ENCODE measurements at places on chromosomes 4 and X.

- peak; percentile 58 for DNase-seq
Measured at GRCh38 chr4:121462660-121463261, 81.9 kb upstream of the QRFPR start.

GRCh38 chrX:17822351-17822750, 38.7 kb downstream of the RAI2 start:
- no peak for DNase-seq

DNA sequence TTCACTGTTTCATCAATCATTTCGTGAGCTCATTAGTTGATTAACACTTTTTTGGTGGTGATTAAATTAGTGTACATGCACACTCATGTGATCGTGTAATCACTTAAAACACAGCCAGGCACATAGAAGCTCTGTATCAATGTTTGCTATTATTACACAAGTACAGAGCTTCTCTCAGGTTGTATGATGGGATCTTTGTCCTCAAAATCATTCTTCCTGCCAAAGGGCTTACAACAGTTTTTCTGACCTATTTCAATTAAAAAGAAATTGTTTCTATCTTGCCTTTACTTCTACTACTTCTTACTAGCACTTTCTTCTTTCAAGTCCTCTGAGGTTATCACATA, 145.1 kb downstream of the AMELX start:
- no peak for DNase-seq

DNA sequence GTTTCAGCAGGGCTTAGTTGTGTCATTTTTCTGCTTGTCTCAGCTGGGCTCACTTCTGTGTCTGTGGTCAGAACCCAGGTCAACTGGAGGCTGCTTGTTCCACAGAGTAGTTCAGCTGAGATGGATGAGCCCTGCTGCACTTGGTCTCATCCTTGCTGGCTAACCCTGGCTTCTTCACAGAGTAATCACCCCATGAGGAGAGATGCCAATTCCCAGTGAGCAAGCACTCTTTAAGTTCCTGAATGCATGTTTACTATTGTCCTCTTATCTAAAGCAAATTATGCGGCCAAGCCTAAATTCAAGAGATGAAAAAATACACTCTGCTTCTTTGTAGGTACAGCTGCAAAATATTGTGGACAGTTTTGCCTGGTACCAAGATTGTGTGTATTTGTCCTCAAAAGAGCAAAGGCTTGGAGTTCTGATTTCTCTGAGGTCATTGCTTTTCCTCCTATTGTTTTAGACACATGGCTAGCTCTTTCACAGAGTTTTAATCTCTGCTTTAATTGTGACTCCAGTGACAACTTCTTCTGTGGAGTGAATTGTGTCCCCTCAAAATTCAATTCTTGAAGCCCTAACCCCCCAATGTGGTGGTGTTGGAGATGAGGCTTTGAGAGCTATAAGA, 236.6 kb upstream of the ANKRD50 start:
- no peak for DNase-seq

- DNase-seq: no peak
Measured at GRCh38 chr4:101989551-101989950, 199.0 kb downstream of the BANK1 start.

DNA sequence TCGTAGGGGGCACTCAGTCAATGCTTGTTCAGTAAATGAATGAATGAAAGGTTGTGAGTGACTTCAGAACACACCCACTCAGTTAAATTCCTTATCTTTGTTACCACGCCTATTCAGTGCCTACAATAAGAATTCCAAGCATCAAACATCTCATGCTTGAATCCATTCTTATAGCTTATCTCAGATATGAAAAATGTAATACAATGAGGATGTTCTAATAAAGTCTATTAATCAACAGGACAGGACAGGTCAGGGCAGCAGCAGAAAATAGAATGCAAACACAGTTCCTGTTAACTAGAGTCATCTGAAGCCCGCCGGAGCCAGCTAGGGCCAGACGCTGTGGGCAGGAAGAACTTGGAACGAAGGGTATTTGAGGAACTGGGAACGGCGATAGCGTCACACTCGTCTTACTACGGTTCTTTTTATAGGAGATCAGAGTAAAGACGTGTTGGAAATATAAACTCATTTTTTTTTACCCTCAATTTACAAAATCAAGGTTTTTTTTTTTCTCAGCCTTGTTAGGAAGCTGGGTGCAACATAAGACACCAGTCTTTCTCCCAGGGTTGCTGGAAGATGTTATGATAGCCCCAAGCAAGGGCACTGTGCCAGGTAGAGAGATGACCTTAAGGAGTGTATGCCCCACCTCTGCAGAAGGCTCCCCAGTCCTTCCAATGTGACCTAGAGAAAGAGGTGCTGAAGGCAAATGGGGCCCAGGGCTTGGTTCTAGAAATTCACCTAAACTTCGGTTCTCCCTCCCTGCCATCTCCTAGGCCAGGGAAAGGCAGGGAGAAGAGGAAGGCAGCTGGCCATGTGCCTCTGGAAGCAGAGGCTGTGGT, 48.3 kb downstream of the SEL1L3 start:
- no peak for DNase-seq

GRCh38 chr4:112029771-112030171, 115.5 kb upstream of the FAM241A start:
- no peak for DNase-seq

DNA sequence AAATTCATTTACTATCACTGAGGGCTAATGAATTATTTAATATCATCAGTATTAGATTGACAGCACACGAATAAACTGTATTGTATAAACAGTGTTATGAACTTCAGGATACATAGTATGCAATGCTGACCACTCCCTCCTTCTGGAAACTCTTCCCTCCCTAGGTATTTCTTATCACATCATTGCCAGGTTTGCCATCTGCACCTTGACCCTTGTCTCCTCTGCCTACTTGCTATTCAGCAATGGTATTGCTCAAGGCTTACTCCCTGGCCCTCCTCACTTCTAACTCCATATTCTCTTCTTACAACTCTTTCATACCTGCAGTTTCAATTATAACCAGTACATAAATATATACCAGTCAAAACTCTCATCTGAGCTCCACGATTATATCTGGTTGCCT, 38.9 kb downstream of the ATP8A1 start:
- DNase-seq: no peak

- DNase-seq: no peak
Measured at GRCh38 chr4:85555206-85555605, 80.3 kb downstream of the ARHGAP24 start.

- DNase-seq: no peak
Measured at GRCh38 chr4:158724637-158725036, 1.4 kb upstream of the PPID start.

GRCh38 chr4:161650812-161651211, 513.0 kb downstream of the FSTL5 start:
- DNase-seq: no peak
